Ureter (tissue), 1 donor: ENCODE measurements at places on chromosomes 7 and 10. TPM values are rescaled to one million over a fixed set of nuclear protein-coding genes. Genes with fewer than 3 reads are reported as not detected.

DNA sequence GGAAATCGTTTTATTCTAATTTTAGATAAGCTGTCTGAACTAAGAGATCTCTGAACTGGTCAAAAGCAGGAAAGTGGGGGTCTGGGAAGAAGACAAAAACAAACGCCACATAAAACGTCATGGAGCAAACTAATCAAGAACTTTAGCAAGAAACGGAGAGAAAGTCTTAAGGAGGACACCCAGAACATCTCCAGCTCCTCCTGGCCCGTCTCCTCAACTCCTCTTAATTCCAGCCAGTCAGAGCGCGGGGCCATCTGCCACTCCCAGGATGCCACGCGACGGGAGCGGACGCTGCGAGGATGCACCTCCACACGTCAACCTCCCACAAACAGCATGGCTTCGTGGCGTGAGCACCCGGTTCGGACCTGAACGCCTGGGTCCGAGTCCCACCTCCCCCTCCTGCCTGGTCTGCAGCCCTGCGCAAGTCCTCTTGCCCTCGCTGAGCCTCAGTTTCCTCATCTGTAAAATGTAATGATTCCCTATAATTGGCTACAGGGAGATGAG is 598 bp downstream of the MMS19 start:
- DNase-seq = peak; percentile 81

GRCh38 chr10:122075171-122075570 is 86.2 kb downstream of the TACC2 start:
- no peak for DNase-seq

DNA sequence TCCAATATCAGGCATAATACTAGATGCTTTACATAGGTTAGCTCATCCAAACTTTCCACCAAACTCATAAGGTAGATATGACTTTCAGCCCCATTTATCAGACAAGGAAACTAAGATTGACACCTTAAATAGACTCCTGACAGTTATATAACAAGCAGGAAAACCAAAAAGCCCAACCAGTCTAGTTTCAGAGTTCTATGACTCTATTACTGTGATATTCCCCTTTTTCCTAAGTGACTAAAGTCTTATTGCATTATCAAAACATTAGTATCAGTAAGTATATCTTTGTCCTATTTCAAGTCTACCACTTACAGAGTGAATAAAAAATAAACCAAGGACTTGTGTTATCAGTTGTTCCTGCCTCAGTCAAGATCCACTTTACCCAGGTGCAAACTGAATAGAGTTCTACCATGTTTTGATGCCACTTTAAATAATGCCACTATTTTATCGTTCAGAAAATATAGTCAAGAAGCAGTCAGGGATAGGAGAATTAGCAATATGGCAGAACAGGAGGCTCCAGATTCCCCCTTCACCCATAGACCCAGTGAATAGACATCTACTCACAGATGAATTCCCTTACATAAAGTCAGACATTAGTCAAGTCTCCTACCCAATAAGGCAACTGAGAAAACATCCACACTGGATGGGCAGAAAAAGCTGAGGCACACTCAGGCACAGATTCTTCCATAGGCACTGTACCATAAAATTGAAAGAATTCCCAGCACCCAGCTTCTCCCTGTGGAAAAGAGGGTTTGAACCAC is 74.1 kb downstream of the CRPPA start:
- DNase-seq = no peak

GRCh38 chr7:110830778-110831177 is 260.1 kb upstream of the LRRN3 start:
- no peak for DNase-seq

DNA sequence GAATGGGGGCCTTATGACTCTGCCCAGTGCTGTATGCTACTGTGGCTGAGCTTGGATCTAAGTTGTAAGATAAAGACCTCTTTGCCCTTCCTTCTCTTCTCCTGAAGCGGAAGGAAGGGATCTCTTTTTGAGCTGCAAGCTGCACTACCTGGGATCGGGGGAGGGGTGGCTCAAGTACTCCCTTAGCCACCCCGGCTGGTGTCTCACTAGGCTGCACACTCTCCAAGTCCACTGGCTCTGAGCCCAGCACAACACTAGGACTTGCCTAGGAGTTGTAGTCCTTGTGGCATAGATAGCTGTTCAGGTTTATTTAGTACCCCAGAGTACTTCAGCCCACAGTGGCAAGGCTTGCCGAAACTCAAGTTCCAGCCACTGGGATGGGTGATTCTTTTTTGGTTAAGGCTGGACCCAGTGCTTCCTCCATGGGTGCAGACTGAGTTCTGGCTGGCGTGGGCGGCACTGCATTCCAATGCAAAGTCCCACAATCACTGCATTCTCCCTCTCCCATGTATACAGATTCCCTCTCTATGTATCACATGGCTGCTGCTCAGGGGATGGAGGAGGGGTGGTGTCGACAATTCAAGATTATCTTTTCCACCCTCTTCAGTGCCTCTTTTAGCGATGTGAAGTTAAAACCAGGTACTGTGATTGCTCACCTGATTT is 76.2 kb upstream of the SLC25A13 start:
- no peak for DNase-seq

- no peak for DNase-seq
Measured at GRCh38 chr7:18684916-18685315, 189.4 kb downstream of the HDAC9 start.

Gene CFAP69
- total RNA-seq = 9.3 TPM

DNA sequence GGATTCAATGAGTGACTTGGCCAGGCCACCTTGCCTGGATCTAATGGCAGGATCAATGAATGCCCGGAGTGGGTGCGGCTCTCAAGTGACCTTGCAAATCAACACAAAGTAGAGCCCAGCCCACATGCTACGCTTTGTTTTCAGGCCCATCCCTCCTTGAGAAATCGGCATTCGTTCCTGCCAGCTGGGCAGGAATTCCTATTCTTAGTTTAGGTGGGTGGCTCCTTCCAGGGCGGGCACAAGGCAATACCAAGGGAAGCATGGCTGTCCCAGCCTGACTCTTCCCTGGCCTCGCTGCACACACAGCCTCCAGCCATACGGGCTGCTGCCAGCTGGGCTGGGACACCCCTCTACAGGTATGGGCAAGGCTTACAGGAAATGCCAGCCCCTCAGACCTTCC is 119.3 kb downstream of the SH3PXD2A start:
- no peak for DNase-seq

Gene OPN4
- total RNA-seq = not detected

Gene LLCFC1
- not detected for total RNA-seq

Gene SPDYE16
- total RNA-seq = 1.3 TPM

Gene CYP26C1
- total RNA-seq = 0.10 TPM

GRCh38 chr7:114652041-114652440 is 237.4 kb downstream of the FOXP2 start:
- no peak for DNase-seq

Gene GPRIN2
- total RNA-seq = 9.4 TPM

DNA sequence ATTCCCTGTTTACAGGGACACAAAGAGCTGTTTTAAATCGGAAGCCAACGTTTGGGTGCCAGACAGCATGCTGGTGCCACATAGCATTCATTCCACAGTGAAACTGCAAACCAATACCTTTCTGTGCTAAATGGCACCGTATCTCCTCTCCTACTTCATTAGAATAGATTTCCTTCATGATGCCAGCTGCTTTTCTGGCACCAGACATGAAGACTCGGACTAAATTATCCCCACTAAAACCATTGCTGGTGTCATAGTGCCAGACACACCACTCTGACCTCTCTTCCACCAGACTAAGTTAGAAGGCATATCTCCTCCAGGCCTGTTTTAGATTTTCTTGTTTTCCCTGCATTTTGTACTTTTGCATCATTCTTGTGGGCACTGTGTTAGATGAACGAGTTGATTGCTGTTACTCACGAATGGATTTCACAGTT is 155.1 kb downstream of the ETV1 start:
- no peak for DNase-seq

DNA sequence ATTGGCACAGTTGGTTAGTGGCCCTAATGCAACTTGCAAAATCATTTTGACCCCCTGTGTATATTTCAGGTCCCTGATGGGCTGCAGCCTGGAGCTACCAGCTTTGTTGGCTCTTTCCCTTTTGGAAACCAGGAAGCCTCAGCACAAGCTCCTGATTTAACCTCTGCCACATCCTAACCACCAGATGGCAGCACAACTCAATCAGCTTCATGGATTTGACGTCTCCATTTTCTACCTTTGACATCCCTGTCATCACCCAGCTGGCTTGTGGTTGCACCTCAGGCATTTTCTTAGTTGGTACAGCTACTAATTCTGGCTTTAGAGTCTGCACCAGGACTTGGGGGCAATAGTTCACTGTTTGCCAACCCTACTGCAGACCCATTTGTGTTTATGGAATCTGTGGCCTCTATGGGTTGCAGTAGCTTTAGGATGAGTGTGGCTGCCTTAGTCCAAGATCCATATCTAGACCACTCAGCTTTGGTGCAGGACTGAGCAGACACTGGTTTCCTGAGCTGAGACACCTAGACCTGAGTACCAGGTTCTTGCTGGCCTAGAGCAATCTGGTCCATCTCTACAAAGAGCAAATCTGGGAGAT is 456.2 kb downstream of the REEP3 start:
- DNase-seq = no peak

- no peak for DNase-seq
Measured at GRCh38 chr7:151809146-151809863, 67.6 kb downstream of the PRKAG2 start.

DNA sequence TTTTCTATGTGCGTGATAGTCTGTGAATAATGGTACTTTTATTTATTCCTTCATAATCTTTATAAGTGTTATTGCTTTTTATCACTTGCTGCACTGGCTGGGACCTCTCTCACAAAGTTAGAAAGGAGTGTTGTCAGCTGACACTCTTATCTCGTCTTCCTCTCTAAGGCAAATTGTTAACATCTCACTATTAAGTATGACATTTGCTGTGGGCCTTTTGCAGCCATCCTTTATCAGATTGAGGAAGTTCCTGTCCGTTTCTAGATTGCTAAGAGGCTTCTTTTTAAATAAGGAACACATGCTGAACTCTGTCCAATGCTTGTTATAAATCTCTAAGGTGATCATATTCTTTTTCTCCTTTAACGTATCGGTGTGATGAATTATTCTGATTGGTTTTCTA is 27.4 kb upstream of the DIP2C start:
- DNase-seq = no peak

GRCh38 chr10:113543107-113543955 is 9.5 kb upstream of the HABP2 start:
- DNase-seq = no peak

- DNase-seq = no peak
Measured at GRCh38 chr10:99708428-99709012, 23.4 kb downstream of the COX15 start.
